ENCODE measurements at places on chromosomes 2 and 18. TPM values are rescaled to one million over a fixed set of nuclear protein-coding genes. Genes with fewer than 3 reads are reported as not detected.

The FBXO36 gene
- total RNA-seq = 1.0 TPM

The TSPYL6 gene
- total RNA-seq = not detected

The ANKRD30BL gene
- not detected for total RNA-seq

The PLGLB1 gene
- total RNA-seq = not detected

The EFR3B gene
- 0.29 TPM for total RNA-seq

The HMSD gene
- not detected for total RNA-seq

The CRYGC gene
- not detected for total RNA-seq

The PRSS56 gene
- 1.9 TPM for total RNA-seq

The EMILIN1 gene
- 13.7 TPM for total RNA-seq

The MOGAT1 gene
- total RNA-seq = not detected

The CACNB4 gene
- 0.25 TPM for total RNA-seq

The DAPL1 gene
- total RNA-seq = not detected

The CTIF gene
- 25.2 TPM for total RNA-seq

The DES gene
- 19,008 TPM for total RNA-seq

The GKN2 gene
- not detected for total RNA-seq

The MCM6 gene
- total RNA-seq = 4.6 TPM

The SOCS6 gene
- total RNA-seq = 12.8 TPM

The GTF2A1L gene
- 0.16 TPM for total RNA-seq

The KLHL41 gene
- 3,010 TPM for total RNA-seq

The RAPGEF4 gene
- 1.4 TPM for total RNA-seq

The CENPA gene
- not detected for total RNA-seq

The CHRND gene
- 49.1 TPM for total RNA-seq

The PLGLB2 gene
- total RNA-seq = 0.81 TPM

The COL4A3 gene
- total RNA-seq = 3.1 TPM

The MC4R gene
- total RNA-seq = not detected

The CYP27C1 gene
- total RNA-seq = not detected

The SERPINB3 gene
- not detected for total RNA-seq

The CXCR1 gene
- total RNA-seq = not detected

The TEKT4 gene
- not detected for total RNA-seq

The FLACC1 gene
- 1.7 TPM for total RNA-seq

The CRYGD gene
- total RNA-seq = not detected

Data from gastrocnemius medialis (tissue), 4 donors.